ENCODE measurements at places on chromosomes 5 and 9.

DNA sequence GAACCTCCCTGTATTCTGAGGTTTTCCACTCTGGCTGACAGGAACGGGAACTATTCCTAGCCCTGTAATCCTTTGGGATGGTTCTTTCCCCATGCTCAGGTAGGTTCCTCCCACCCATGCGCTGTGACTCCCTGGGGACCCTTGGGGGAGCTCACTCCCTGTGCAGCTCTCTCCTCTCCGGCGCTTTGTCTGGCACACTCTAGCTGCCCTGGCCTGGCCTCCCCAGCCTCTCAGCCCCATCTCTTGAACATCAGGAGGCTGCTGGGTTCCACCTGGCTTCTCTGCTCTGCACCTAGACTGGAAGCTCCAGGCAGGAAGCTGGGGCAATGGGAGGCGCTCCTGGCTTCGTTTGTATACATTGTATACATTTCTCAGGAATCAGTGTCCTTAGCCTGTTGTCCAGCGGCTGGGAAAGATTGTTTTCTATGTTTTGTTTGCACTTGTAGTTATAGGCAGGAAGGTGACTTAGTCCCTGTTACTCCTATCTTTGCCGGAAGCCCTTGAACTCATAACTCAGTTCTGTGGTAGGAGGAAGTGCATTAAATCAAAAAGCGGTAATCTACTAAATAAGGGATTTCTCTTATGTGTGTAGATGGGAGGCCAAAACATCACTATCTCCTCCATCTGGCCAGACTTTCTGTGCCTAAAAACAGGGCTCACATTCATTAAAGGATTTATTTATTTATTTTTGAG, 20.4 kb downstream of the SLC25A25 start:
- DNase-seq = no peak

DNA sequence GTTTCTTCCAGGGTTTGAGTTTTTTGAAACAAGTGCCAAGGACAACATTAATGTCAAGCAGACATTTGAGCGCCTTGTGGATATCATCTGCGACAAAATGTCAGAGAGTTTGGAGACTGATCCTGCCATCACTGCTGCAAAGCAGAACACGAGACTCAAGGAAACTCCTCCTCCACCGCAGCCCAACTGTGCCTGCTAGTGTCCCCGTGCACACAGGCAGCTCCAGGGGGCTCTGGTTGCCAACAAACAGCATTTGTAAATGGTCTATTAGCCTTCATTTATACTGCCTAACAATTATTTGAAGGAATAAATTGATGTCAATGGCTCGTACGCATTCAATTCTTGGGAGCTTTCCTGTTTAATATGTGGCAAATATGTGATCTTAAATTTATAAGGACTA, 268.3 kb downstream of the RAB3C start:
- no peak for DNase-seq

GRCh38 chr5:10199692-10200091, 50.0 kb downstream of the ATPSCKMT start:
- DNase-seq = no peak

- DNase-seq = no peak
Observed at GRCh38 chr9:121694600-121694999, 43.2 kb downstream of the DAB2IP start.

- no peak for DNase-seq
Observed at GRCh38 chr5:10503321-10503720, 60.5 kb upstream of the ANKRD33B start.

DNA sequence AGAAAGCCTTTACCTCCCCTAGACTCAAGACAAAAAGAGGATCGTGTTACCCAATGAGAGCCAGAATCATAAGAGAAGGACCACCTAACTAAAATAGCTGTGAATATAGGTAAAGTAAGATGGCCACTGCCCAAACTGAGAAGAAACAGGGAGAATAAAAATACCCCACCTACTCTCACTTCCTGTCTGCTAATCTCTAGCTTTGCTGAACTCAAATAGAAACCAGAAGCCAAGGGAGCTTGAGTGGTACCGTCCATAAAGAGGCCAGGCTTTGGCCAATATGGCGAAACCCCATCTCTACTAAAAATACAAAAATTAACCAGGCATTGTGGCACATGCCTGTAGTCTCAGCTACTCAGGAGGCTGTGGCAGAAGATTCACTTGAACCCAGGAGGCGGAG, 123.0 kb upstream of the FST start:
- no peak for DNase-seq

GRCh38 chr5:135033901-135034235, at the start of gene PITX1:
TSS of gene PITX1 (minus strand) at chr5:135034228. CDS start at chr5:135033881, 347 bp downstream.
- no peak for DNase-seq

Measured in inflammatory macrophage treated with lipopolysaccharide for 1 hour (primary cell).